Non-pigmented ciliary epithelial cell (primary cell): ENCODE measurements at places on chromosomes 1 and 21.

DNA sequence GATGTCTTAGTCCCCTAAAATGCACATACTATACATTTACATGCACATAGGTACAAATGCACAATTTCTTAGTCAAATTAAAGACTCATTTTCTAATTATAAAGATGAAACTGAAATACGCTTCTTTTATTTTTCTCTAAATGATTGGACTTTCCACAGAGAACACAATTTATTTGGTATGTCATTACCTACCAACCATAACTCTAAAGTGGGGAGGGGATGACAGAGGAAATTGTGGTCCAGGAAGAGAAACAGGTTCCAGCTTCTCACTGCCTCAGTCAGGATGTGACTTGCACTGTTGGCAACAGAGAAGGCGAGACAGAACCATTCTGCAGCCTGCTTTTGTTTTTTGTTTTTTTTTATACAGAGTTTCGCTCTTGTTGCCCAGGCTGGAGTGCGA lies 1189.2 kb downstream of the PLA2G4A start:
- no peak for DNase-seq

GRCh38 chr1:98355656-98356383 lies 305.7 kb upstream of the SNX7 start:
- no peak for DNase-seq

DNA sequence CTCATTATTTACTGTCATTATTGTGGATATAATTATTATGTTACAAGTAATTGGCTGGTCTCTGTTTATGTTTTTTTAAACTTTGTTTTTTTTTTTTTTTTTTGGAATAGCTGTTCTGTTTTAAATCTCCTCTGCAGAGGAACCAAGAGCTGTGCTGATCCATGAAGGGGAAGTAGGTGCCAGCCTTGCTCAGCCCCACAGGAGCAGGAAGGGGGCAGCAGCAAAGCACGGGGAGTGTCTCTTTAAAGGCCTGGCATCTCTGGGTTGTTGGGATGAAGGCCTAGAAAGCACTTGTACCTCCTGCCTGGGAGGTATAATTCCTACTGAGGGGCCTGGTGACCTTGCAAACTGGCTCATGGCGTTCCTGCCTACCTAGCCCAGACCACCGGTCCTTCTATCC lies 2.5 kb upstream of the GRHL3 start:
- no peak for DNase-seq

GRCh38 chr1:187630653-187631380 lies 802.1 kb downstream of the PLA2G4A start:
- no peak for DNase-seq

GRCh38 chr1:84959294-84959693 lies 37.6 kb downstream of the MCOLN2 start:
- no peak for DNase-seq
